Naive B cell (primary cell): ENCODE measurements at places on chromosomes 2 and 18.

DNA sequence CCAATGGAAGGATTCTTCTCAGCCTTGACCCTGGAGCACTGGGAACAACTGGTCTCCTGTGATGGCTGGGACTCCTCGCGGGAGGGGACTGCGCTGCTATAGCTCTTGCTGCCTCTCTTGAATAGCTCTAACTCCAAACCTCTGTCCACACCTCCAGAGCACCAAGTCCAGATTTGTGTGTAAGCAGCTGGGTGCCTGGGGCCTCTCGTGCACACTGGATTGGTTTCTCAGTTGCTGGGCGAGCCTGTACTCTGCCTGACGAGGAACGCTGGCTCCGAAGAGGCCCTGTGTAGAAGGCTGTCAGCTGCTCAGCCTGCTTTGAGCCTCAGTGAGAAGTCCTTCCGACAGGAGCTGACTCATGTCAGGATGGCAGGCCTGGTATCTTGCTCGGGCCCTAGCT is 28.8 kb downstream of the LIPG start:
- no peak overlapping the region for H3K27ac ChIP-seq
- H3K4me3 ChIP-seq = no peak overlapping the region
- H3K36me3 ChIP-seq = no peaks in the 10 kb centered on the region

DNA sequence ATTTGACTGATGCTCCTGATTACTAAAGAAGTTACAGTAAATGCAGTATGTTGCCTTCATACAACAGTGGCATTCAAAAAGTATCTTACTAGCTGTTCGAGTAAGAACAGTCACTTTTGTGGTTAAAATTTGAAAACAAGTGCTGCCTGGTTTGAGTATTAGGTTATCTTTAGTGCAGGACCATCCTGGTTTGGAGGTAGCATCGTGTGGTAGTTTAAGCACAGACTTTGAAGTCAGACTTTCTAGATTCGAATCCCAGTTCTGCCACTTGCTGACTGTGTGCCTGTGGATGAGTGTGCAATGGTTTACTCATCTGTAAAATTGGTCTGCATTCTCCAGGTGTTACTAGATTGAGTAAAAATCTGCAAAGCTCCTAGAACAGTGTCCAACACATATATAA is 96.8 kb downstream of the SGPP2 start:
- no peak for DNase-seq
- no peak overlapping the region for H3K4me3 ChIP-seq
- no peaks in the 10 kb centered on the region for H3K36me3 ChIP-seq
- H3K27ac ChIP-seq = no peak overlapping the region
- no peaks in the 10 kb centered on the region for H3K4me1 ChIP-seq

GRCh38 chr18:61637319-61637718 is 255.5 kb downstream of the RNF152 start:
- no peak for DNase-seq
- H3K4me3 ChIP-seq = no peak overlapping the region
- H3K4me1 ChIP-seq = no peaks in the 10 kb centered on the region
- H3K36me3 ChIP-seq = no peaks in the 10 kb centered on the region
- H3K27ac ChIP-seq = no peak overlapping the region
- H3K27me3 ChIP-seq = peaks cover 5% of the 10 kb centered on the region

- H3K36me3 ChIP-seq = peaks cover 46% of the 10 kb centered on the region
- H3K27me3 ChIP-seq = no peaks in the 10 kb centered on the region
- H3K27ac ChIP-seq = no peak overlapping the region
- H3K4me1 ChIP-seq = no peaks in the 10 kb centered on the region
- DNase-seq = no peak
- no peak overlapping the region for H3K4me3 ChIP-seq
Measured at GRCh38 chr2:8803658-8804379, 33.6 kb downstream of the KIDINS220 start.

- H3K27ac ChIP-seq = no peak overlapping the region
- no peaks in the 10 kb centered on the region for H3K27me3 ChIP-seq
- H3K36me3 ChIP-seq = peaks cover 52% of the 10 kb centered on the region
- H3K4me1 ChIP-seq = no peaks in the 10 kb centered on the region
Measured at GRCh38 chr18:49784427-49785185, 28.7 kb downstream of the ACAA2 start.
